ENCODE measurements at places on chromosomes 7 and 10.

DNA sequence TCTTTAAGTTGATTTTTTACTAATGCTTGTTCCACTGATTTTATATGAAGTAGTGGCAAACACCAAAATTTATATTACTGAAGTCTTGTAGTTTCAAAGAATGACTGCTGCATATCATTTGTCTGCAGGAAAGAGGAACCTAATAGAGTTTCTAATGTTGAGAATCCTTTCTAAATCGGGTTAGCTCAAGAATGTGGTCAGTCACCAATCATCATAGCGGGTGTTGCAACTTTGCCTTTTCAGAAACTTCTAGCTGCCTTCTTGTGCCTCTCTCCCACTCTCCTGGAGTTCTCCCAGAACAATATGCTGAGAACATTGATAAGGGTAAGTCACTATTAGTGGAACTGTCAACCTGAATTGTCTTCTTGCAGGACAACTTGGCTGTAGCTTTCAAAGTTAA, 524.8 kb upstream of the SORCS1 start:
- DNase-seq = no peak

DNA sequence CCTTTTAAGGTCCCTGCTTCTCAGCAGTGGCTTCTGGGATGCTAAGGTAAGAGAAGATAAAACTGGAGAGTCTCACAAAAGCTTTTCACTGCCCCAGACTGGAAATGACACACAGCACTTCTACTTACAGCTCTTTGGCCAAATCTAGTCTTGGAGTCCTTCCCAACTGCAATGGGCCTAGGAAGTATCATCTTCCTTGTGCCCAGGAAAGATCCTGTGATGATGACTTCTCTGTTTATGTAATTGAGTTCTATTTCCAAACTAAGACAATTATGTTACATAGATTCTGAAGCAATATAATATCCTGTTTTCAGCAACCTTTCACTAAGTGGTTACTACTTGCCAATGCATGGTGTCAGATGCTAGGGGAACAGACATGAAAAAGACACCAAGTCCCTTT, 234.1 kb downstream of the PTEN start:
- DNase-seq = no peak

DNA sequence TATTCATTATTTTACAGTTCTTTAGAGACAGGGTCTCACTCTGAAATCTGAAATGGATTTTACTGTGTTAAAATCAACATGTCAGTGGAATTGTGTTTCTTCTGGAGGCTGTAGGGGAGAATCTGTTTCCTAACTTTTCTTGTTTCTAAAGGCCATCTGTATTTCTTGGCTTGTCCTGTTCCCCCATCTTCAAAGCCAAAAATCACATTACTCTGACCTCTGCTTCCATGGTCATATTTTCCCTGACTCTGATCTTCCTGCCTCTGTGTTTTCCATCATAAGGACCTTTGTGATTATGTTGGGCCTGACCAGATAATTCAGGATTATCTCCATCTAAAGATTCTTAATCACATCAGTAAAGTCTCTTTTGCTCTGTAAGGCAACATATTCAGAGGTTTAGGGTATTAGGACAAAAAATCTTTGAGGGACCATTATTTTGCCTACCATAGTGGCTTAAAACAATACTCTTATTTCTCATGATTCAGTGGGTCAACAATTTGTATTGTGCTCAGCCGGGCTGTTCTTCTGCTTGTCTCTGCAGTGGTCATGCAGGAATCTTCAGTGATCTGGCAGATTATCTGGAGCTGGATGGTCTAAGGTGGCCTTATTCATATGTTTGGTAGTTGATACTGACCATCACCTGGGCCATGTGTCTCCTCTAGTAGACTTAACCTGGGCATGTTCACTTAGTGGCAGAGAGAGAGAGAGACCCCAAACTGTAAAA, 5.7 kb downstream of the ANLN start:
- no peak for DNase-seq

- no peak for DNase-seq
Observed at GRCh38 chr7:149292462-149292823, 30.4 kb downstream of the ZNF783 start.

DNA sequence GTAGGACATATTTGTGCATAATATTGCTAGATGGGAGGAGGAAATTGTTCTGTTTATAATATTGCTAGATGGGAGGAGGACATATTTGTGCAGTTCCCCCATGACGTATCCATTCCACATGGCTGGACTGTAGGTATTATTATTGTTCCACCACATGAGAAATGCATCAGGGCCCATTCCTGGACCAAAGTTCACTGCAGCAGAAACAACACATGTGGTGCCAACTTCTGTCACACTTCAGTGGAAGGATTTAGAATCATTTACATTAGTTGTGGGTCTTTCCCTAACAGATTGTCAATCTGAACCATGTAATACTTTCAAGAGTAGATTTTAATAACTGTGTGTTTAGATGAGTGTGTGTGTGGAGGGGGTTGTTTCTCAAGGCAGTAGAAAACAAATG, 32.7 kb upstream of the MACC1 start:
- DNase-seq = no peak

- no peak for DNase-seq
Observed at GRCh38 chr7:11079907-11080306, 106.2 kb downstream of the PHF14 start.

- DNase-seq = no peak
Observed at GRCh38 chr7:105101864-105102263, 87.9 kb downstream of the KMT2E start.

GRCh38 chr7:138756591-138757242, 41.1 kb upstream of the TMEM213 start:
- no peak for DNase-seq

- no peak for DNase-seq
Observed at GRCh38 chr10:103244666-103245271, 918 bp upstream of the RPEL1 start.

GRCh38 chr10:129725011-129725410, 239.1 kb downstream of the EBF3 start:
- no peak for DNase-seq

DNA sequence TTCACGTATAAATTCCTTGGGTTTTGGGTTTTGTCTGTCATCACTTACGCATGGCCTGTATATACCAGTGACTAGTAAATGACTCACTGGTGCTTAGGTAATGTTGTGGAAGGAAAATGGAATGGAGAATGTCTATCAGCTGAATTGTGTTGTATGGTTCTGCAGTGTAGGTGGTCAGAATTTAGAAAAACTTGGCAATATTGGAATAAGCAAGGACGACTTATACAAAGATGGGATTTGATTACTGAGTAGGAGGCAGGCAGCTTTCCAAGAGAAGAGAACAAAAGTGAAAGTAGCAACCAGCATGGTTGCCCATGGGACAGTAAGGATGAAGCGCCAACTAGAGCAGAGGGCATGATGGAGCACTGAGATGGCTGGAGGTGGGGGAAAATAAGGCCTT, 168.6 kb upstream of the CSTF2T start:
- DNase-seq = no peak

- DNase-seq = no peak
Observed at GRCh38 chr10:75904499-75905283, 473.3 kb downstream of the LRMDA start.

DNA sequence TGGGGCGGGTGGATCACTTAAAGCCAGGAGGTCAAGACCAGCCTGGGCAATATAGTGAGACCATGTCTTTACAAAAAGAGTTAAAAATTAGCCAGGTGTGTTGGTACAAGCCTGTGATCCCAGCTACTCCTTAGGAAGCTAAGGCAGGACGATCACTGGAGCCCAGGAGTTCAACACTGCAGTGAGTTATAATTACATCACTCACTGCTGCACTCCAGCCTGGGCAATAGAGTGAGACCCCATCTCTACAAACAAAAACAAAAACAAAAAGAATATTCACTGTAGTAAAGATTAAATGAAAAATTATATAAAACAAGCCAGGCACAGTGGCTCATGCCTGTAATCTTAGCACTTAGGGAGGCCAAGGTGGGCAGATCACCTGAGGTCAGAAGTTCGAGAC, 1047.6 kb upstream of the AUTS2 start:
- DNase-seq = no peak

DNA sequence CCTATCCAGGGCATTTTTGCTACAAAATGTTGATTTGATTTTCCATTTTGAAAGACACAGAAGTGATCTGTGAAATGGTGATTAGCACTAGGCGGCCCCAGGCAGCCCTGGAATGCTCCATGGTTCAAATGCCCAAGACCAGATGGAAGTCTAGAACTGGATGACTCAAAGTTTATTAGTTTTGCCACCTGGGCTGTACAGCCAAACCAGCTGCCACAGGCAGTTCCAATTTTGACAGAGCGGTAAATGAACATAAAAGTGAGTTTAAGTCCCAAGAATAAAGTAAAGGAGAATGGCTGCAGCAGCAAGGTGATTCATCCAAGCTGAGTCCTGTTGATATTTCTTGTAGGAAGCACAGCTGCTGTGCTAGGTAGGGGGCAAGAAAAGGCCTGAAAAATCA, 180.5 kb downstream of the SUGCT start:
- no peak for DNase-seq

- no peak for DNase-seq
Observed at GRCh38 chr10:73975388-73975787, 22.5 kb upstream of the VCL start.

DNA sequence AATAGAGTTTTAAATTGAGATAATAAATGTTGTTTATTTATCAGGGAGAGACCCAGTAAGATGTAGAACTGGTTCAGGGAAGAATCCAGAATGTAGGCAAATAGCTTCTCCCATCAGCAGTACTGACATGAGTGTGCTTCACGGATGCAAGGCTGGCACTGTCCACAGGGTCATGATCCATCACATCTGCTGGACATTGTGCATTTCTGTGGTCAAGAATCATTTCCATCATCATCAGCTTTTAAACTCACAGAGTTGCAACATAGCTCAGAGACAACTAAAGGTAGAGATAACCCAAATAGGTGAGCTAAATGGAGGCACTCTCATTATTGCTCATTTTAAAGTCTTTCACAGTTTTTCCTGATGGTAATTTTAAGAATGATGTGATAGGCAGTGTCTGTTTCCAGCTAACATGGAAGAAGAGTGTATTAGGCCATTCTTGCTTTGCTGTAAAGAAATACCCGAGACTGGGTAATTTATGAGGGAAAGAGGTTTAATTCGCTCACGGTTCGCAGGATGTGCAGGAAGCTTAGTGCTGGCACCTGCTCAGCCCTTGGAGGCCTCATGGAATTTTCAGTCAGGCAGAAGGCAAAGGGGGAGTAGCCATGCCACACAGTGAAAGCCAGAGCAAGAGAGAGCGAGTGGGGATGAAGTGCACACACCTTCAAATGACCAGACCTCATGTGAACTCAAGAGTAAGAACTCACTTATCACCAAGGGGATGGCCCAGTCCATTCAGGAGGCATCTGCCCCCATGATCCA, 80.8 kb downstream of the INPP5A start:
- no peak for DNase-seq

- no peak for DNase-seq
Observed at GRCh38 chr7:2800931-2801688, 43.0 kb downstream of the GNA12 start.

DNA sequence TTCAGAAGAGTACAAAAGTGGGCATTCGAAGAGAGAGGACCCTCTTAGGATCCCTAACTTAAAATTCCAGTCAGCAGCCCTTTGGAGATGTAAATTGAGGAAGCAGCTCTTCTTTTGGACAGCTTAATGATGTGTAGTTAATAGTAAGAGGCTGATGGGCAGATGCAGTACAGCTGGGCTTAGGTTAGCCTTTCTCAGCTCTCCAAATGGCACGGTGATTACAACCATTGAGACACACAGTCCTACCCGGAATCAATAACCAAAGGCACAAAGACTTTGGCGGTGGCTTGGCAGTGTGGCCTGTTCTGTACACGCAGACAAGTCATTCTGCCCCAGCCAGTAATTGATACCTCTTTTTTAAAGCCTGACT, 26.8 kb downstream of the GAD2 start:
- no peak for DNase-seq

DNA sequence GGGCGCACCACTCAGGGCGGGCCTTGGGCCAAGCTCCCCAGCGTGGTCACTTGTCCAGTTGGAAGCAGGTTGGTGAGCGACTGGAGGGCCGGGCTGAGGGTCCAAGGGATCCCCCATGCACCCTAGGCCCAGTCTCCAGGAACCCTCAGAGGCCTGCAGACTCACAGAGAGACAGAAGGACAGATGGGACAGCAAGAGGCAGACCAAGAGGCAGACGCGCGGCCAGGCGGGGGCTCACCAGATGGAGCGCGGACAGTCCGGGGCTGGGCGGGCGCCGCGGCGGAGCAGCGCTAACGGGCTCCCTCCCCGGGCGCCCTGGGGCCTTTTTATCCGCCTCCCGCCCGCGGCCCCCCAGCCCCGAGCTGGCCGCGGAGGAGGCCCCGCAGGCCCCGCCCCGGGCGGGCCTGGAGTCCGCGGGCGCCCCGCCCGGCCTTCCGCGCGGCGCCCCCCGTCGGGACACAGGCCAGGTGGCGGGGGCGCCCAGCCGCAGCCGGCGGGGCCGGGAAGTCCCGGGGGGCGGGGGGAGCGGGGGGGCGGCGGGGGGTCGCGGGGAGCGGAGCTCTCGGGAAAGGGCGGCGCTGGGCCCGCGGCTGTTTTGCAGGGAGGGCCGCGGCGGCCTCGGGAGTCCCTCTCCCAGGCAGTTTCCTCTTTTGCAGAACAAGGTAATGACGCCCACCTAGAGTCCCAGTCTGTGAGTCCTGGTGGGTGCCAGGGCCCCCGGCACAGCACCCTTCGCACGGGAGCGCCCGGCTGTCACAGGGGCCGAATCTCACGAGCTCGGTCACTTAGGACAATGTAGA, at the start of gene LOXL4:
TSS of gene LOXL4 (minus strand) at position 301 of the 800 bp plus-strand sequence. CDS start 5,175 bp downstream, outside the sequence.
- no peak for DNase-seq

- no peak for DNase-seq
Observed at GRCh38 chr7:29255199-29255878, 60.8 kb downstream of the CHN2 start.

- DNase-seq = no peak
Observed at GRCh38 chr10:99906470-99906869, 103.3 kb downstream of the DNMBP start.

DNA sequence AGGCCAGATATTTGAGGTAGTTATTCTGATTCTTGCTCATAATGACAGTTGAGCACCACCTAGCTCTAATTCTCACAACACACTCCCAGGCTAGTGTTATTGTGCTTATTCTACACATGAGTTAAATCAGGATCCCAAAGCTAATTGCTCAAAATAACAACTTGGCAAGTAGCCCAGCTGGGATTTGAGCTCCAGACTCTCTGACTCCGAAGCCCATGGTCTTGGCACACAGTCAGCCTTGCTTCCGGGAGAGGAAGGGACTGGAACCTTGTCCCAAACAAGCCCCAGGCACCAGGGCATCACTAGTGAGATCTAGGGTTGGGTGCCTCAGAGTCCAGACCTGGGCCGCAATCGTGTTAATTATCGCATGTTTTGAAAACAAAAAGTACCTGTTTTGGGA, 101.4 kb downstream of the GPAM start:
- DNase-seq = no peak

GRCh38 chr10:7046615-7047014, 364.2 kb downstream of the SFMBT2 start:
- no peak for DNase-seq

- DNase-seq = no peak
Observed at GRCh38 chr10:111392159-111392558, 315.3 kb downstream of the ADRA2A start.

GRCh38 chr10:25048450-25048849, 32.0 kb downstream of the THNSL1 start:
- no peak for DNase-seq

GRCh38 chr7:138935465-138936011, 45.7 kb downstream of the KIAA1549 start:
- DNase-seq = no peak

- no peak for DNase-seq
Observed at GRCh38 chr7:118696879-118697278, 472.4 kb downstream of the ANKRD7 start.

Measured in esophagus squamous epithelium (tissue), 5 donors.